Fibroblast of skin of left biceps (primary cell): ENCODE measurements at places on chromosomes 11 and 22.
A peak's percentile ranks its signal among the peaks of the same experiment; 100 is the strongest.

DNA sequence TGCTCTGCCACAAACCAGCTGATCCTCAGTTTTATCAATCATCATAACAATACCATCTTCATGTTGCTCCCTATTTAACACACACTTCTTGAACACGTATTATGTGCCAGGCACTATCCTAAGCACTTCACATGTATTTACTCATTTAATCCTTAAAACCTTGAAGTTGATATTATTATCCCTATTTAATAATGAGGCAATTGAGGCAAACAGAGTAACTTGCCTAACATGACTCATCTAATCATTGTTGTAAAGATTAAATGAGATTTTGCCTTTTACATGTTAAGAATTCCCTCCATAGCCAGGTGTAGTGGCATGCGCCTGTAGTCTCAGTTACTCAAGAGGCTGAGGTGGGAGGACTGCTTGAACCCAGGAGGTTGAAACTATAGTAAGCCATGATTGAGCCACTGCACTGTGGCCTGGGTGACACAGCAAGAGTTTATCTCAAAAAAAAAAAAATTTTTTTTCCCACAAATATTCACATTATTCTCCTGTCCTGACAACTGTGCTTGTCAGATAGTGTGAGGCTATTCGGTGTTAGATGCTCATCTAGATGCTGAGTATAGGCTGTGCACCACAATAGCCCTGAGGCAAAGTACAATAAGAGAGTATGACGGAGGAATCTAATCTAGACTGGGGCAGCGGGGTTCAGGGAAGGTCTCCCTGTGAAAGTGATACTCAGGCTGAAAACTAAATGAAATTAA lies 13.4 kb downstream of the CKAP5 start:
- DNase-seq: no peak

- DNase-seq: no peak
Observed at GRCh38 chr11:87002918-87003317, 34.8 kb upstream of the TMEM135 start.

DNA sequence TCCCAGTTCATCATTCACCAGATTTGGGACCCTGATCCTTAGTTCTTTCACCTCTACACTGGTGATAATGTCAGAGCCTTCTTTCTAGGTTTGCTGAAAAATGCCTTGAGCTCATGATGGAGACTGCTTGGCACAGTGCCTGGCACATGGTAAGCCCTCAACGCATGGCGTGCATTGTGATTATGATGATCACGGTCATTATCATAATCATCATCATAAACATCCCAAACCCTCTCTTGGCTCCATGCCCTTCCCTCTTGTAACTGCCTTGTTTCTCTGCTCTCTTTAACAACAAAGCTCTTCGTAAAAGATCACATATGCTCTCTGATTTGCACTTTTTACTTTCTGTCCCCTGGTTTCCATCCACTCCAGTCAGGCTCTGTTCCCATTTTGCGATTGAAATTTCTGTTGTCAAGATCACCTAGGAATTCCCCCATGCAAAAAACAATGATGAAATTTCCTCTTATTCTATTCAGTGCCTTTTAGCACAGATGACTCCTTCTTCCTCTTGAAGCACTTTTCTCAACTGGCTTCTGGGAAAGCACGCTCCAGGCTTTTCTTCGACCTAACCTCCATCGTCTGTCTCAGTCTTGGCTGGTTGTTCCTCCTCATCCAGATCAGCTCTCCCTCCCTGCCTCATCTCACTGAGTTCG lies 479.1 kb downstream of the OPCML start:
- DNase-seq: no peak

DNA sequence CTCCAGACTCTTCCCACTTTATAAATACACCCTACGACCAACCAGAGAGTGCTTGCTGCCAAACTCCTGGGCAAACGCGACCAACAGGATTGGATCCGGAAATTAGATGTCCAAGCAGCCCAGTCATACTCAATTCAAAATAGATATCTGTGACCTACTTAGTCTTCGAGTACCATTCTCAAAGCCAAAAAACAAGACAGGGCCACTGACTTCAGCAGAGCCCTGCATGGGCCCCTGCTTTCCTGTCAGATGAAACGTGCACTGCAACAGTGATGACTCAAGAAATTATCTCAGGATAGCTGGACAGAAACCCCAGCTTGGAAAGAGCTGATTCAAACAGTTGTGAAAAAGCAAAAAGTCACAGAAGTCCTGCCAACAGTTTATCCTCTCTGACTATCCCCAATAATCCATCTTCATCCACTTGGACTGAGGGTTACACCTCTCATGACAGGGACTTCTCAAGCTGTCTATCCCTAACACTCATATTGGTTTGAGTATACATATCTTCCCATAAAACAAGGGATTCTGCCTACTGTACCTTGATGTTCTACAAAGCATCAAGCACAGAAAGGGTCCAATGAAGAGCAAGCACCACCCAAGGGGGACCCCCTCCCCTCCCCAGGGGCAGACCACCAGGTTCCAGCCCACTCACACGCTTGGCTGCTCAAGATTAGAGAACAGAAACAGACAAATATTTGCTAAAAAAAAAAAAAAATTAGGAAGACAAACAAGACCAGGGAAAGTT lies 17.4 kb downstream of the SMCO4 start:
- no peak for DNase-seq

DNA sequence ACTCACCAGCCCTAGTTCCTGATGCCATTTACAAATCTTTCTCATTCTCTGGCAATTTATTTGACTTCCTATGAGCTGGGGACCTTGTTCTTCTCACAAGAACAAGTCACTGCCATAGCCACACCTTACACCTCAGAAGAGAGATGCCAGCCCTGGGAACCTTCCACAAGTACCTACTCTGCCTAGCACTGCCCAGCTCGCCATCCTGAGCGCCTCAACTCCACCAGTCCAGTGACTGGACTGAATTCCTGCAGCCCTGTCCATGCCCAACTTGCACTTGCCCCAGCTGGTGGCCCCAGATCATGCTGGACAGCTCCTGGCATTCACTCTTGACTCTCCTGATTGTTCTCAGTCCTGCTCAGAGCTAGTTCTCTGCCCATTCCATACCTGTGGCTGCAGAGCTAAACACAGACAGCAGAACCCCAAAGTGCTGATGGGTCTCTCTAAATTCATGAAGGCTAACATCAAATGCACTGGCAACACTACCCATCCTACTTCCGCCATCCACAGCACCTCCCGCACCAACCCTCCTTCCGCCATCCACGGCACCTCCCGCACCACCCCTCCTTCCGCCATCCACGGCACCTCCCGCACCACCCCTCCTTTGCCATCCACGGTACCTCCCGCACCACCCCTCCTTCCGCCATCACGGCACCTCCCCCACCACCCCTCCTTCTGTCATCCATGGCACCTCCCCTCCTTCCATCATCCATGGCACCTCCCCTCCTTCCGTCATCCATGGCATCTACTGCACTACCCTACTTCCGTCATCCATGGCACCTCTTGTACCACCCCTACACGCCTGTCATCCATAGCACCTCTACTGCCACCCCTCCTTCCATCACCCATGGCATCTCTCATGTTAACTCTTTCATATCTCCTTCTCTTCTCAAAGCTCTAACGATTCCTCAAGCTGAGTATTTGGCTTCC lies 23.6 kb upstream of the SLC25A1 start:
- no peak for DNase-seq

DNA sequence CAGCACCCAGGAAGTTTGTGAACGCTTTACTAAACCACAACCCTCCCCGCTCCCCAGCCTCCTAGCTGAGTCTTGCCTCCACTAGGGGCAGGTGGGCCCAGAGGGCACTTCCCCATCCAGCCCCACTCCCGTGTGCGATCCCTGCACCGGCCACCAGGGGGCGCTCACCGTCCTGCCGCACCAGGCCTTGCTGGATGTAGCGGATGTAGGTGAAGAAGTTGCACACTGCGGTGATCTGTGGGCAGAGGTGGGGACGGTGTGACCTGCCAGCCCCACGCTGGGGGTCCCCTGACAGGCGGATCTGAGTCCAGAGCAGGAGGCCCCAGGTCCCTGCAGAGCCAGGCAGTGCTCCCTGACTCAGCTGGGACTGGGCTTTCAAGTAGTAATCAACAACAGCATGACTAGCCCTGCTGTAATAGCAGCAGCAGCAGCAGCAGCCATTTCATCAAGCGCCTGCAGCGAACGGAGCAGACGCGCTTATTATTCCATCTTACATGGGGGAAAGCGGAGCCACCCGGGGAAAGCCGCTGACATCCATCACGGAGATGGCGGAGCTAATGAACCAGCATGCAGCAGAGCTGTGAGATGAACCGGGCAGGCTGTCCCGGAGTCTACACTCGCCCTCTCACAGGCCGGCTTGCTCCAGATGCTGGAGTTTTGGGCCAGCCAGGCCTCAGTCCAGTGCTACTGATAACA lies 7.9 kb upstream of the FADS3 start:
- DNase-seq: no peak

DNA sequence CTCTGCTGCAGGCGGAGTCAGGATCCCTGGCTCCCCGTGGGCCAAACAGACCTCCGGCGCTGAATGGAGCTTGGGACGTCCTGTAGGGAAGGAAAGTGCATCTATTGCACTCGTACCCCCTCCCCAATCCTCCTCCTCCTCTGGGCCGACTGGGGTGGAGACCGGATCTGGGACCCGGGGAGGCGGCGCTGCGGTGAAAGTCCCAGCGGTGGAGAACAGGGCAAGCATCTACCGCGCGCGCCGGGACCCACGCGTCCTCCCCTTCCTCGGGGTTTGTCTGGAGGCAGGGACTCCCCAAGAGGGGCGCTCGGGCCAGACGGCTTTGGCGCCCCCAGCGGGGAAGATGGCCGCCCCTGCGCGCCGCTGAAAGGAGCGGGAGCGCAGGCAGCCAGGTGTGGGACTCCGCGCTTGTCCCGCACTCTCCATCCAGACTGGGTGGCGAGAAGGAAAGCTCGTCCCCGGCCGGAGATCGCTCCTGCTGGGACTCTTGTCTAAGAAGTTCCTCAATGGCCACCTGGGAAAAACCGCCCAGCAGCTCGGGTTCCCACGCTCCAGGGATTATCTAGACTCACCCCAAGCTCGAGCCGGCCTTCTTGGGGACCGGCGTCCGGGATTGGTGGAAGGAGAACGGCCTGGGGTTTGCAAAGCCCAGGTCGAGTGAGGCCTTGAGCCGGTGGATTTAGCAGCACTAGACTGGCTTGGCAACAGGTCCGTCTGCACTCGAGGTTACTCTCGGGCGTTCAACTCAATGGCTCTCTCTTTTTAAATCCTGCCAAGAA lies 718 bp downstream of the FADS2 start:
- no peak for DNase-seq

DNA sequence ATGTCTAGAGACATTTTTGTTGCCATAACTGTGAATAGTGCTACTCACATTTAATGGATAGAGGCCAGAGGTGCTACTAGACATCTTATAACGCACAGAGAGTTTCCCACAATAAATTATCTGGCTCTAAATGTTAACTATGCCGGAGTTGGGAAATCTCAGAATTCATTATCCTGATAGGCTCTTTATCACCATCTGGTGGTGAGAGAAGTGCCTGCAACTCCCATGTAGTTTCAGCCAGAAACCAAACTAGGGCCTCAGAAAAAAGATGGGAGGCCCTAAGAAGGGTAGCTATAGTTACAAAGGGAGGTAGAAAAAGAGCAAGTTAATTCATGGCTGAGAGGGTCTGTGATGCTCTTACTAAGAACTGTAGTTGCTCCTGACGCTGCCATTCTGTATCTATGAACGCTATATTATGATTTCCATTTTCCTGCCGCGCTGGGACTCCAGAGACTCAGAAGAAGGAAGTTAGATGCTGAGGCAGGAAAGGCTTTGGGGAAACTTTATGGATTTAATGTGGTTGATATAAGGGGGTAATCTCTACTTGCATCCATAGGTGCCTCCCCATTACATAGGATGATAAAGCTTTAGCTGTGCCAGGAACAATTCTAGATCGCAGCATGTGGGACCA lies 22.9 kb upstream of the MRPL17 start:
- peak; percentile 25 for DNase-seq

DNA sequence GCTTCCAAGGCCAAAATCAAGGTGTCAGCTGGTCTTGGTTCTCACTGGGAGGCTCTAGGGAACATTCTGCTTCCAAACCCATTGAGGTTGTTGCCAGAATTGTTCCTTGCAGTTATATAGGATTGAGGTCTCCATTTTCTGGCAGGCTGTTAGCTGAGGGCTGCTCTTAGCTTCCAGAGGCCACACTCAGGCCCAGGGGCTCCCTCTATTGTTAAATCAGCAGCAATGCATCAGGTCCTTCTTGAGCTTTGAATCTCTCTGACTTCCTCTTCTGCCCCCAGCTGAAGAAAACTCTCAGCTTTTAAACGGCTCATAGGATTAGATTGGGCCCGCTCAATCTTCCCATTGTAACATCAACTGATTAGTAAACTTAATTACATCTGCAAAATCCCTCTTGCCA lies 39.3 kb upstream of the BSX start:
- peak; percentile 13 for DNase-seq

- DNase-seq: no peak
Observed at GRCh38 chr11:35107861-35108260, 31.1 kb upstream of the CD44 start.

- DNase-seq: peak; percentile 55
Observed at GRCh38 chr11:80096736-80097135, 655.9 kb upstream of the TENM4 start.

GRCh38 chr11:86101493-86101892 lies 32.6 kb upstream of the PICALM start:
- no peak for DNase-seq

DNA sequence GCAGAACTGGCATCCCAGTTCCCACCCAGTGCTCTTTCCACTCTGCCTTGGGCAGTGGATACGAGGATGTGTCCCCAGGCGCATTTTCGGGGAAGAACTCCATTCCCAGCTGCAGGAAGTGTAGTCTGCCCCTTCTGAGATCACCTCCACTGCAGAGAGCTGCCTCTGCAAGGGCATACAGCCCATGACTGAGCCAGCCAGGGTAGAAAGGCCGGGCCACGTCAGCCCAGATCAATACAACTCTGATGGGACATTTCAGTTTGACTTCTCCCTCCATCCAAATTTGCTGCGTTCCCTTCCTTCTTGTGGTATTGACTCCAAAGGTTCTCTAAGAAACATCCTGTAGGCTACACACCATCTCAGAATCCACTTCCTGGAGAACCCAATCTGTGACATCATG lies 19.7 kb downstream of the MOGAT2 start:
- DNase-seq: no peak

- no peak for DNase-seq
Observed at GRCh38 chr11:63404161-63404935, 34.8 kb downstream of the SLC22A9 start.

DNA sequence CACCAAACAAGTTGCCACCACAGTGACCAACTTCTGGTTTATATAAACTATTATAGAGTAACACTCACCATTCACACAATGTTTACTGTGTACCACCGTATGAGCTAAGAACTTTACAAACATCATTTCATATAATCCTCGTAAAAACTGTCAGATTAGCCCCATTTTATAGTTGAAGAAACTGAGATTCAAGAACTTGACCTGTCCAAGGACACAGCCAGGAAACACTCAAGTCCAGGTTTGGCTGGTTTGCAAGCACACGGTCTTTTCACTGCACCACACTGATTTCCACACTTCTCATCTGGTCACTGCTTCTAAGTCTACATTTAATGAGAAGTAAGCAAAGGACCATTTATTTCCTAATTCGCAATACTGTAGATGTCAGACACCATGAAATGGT lies 3.7 kb downstream of the MORC2 start:
- no peak for DNase-seq
